ENCODE measurements at places on chromosomes 13 and 19.
A peak's percentile ranks its signal among the peaks of the same experiment; 100 is the strongest.

- DNase-seq, result no peak
Measured at GRCh38 chr13:28564030-28564429, 69.1 kb upstream of the FLT1 start.

GRCh38 chr19:9789066-9789465 is 20.5 kb upstream of the ZNF846 start:
- DNase-seq, result no peak

DNA sequence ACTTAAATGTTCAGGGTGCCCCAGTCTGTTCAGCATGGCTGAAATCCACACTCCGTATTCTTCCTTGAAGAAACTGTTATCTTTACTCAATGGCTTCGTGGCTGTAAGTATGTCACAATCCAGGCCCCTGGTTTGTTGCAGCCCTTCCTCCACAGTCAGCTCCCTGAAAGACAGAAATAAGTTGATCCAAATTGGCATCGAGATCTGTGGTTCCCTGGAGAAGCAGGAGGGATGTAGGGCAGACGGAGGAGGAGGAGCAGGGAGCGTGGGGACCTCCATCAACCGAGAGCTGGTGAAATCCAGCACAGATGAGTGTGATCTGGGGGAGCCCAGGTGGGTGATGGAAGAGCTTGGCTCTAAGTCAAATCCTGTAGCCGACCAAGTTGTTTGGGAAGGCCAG is 304 bp downstream of the TSPAN16 start:
- no peak for DNase-seq

DNA sequence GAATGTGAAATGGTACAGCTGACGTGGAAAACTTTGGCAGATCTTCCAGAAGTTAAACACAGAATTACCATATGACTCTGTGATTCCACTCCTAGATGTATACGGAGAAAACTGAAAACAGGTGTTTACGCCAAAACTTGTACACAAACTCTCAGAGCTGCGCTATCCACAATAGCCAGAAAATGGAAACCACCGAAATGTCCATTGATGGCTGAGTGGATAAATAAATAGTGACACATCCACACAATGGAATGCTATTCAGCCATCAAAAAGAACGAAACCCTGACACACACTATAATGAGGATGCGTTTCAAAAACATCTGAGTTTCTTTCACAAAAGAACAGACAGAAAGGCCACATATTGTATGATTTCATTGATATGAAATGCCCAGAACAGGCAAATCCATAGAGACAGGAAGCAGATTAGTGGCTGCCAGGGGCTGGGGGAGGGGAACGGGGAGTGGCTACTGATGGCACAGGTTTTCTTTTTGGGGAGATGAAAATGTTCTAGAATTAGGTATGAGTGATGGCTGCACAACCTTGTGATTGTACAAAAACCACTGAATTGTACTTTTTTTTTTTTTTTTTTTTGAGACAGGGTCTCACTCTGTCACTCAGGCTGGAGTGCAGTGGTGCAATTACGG is 33.0 kb downstream of the IL12RB1 start:
- DNase-seq, result no peak

- DNase-seq, result no peak
Measured at GRCh38 chr19:56295531-56296455, 18.8 kb downstream of the ZSCAN5A start.

DNA sequence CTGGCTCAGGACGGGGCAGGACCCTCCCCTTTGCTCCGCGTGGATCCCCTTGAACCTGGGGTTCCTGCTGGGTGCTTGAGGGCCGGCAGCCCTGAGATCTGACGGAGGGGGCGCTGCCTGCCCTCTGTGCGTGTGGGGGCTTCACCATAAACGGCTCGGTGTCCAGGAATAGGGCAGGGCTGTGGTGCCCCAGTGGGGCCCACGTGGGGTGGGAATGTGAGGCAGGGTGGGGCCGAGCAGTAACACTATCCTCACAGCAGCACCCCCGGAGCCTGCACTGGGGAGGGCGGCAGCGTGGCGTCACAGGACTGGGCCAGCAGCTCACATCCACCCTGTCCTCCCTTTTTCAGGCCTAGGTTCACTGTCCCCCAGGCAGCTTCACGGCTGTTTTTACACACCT is 38.0 kb downstream of the GAS6 start:
- DNase-seq, result no peak

DNA sequence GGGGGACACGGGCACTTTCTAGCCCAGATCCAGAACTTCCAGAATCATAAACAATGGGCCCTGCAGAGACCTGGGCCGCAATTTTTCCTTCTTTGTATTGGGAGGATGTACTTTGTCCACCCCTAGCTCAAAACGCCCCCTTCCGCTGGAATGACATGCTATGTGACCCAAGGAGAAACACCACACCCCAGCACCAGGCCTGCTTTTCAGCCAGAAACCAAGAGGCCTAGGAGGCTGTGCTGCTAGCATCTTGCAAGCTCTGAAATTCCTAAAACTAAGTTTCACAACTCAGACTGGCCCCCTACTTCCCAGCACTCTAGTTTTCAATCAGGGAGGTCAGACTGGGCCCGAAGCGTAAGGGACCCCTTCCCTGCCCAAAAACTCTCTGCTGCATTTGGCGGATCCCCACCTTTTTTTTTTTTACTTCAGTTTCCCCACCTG is 538 bp downstream of the LSM4 start:
- no peak for DNase-seq

DNA sequence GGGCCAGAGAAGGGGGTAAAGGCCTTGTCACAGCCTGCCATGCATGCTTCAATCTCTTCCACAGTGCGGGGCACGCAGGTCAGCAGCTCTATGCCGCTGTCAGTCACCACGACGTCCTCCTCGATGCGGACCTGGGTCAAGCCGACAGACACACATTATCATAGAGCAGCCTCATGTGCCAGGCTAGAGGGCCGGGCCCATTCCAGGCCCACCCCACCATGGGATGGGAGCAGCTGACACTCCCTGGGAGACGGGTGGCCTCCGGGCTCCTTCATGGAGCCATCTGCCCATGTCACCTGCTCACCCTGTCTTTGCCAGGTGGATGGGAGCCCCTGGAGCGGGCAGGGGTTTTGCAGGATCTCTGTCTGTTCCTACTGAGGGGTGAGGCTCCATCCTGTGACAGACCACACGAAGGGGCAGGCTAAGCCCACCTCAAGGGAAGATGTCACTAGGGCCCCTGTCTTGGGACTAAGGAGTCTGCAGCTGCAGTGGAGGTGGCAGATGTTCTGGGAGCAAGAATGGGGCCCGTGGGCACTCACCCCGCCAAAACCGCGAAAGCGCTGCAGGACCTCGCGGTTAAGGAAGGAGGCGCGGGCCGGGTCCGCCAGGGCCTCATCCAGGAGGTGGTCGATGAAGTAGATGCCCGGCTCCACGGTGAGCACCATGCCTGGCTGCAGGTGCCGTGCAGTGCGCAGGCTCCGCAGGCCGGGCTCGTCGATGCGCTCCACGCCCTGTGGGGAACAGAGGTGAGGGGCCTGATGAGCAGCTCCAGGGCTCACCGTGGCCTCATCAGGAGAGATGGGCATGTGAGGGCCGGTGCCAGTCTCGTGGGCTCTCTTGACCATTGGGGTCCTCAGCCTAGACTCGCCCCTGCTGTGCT is 14.1 kb downstream of the CEBPG start:
- DNase-seq, result no peak

GRCh38 chr13:20258963-20259288 is 26.8 kb upstream of the GJB6 start:
- DNase-seq, result no peak

GRCh38 chr19:2308114-2308556 is at the start of gene LINGO3:
Gene LINGO3, minus strand, starts transcription at chr19:2308154. Its CDS starts 16,378 bp downstream, at chr19:2291776.
- no peak for DNase-seq

DNA sequence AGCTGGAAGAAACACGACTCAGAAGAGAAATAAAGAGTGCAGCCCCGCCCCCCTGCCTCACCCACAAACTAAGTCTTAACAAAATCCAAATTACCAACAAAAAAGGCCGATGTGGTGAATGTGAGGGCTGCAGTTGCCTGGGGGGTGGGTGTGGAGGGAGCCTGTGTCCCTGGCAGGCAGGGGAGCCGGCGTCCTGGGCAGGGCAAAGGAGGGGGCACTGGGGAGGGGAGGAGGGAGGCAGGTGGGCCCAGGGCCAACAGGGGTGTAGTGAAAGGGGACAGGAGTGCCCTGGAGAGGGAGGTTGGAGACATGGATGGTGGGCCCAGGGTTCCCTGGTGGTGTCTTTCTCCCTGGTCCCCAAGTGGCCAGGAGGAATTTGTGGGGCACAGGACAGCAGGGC is 4.0 kb downstream of the IRGC start:
- DNase-seq, result no peak

DNA sequence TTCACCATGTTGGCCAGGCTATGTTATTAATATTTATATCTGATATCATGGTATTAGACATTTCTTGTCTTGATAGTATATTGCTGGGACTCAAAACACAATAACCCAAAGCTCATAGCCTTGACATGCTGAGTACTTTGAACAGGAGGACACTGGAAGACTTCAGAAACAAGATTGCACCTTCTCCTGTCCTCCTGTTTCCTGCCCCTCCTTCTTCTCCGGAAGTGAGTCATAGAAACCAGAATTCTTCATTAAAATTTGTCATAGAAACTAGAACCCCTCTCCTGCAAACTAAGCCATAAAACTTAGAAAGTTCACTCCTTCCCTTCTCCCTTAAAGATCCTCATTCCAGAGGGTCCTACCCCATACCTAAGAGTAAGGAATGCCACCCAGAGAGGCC is 400.2 kb downstream of the SLITRK5 start:
- DNase-seq, result no peak

GRCh38 chr19:40264314-40265054 is 20.7 kb downstream of the AKT2 start:
- no peak for DNase-seq

DNA sequence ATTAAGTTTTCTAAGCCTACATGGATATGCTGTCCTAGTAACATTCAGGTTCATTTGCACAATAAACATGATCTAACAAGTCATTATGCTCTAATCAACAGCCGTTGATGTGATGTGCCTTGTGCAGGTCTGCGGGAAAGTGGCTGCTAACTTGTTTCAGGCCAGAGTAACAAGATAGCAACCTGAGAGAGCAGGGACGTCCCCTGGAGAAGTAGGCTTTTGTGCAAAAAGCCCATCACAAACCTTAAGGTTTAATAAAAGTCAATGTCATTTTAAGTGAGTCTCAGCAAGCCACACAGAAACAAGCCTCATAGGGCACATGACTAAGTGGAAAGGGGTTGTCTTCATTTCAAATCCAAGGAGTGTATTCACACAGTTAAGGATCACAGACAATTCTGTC is 17.6 kb downstream of the FOXO1 start:
- DNase-seq, result no peak

DNA sequence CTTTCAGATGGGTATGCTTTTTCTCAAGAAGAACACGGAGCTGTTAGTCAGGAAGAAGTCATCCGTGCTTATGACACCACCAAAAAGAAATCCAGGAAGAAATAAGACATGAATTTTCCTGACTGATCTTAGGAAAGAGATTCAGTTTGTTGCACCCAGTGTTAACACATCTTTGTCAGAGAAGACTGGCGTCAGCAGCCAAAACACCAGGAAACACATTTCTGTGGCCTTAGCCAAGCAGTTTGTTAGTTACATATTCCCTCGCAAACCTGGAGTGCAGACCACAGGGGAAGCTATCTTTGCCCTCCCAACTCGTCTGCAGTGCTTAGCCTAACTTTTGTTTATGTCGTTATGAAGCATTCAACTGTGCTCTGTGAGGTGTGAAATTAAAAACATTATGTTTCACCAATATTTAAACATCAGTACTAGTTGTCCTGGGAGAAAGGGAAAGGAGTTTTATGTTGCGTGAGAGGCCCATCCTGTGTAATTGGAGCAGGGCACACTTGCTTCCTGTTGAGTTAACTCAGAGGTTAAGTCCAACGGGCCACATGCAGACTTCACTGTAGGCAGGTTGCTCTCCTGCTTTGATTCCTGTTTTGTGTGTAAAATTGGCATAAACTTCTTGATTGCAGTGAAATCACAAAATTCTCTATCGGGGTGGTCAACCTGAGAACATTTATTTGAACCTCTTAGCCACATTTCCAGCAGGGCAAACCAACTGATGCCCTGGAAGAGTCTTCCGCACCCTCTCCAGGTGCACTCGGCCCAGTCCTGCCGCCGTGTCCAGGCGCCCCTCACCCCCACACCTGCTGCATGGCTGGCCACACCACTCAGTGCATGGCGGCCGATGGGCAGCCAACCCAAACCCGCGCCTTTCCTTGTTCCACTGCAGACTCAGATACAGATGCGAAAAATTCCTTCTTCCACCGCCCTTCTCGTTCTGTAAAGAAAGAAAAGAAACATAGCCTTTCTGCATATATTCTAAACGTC is 31.6 kb downstream of the SHISA2 start:
- no peak for DNase-seq

- DNase-seq, result peak; percentile 76
Measured at GRCh38 chr13:27171827-27172494, 350 bp upstream of the USP12 start.

GRCh38 chr19:6429419-6430221 is 3.9 kb downstream of the SLC25A41 start:
- DNase-seq, result no peak

- DNase-seq, result no peak
Measured at GRCh38 chr19:35713904-35714495, 3.8 kb upstream of the KMT2B start.

- DNase-seq, result no peak
Measured at GRCh38 chr19:46347985-46348384, 1.1 kb downstream of the PPP5C start.

GRCh38 chr13:91346850-91347201 is 661 bp upstream of the MIR17HG start:
- DNase-seq, result no peak

GRCh38 chr19:31338069-31338776 is 11.0 kb downstream of the TSHZ3 start:
- no peak for DNase-seq

DNA sequence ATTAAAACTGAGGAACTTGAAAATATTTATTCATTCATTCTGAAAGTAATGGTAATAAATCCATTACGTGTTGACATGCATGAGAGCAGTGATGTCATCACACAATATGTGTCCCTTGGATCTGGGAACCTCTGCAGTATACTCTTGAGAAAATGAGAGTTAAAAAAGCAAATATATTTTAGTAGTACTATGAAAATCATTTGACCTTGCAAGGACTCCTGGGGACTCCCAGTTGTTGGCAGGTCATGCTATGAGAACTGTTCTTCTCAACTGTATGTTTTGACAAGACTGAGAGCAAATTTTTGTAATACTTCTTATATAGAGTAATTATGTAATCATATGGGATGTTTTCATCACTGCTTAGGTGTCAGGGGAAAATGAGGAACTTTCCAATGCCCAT is 249.4 kb downstream of the PCCA start:
- no peak for DNase-seq

GRCh38 chr13:99307648-99308339 is 595 bp upstream of the GPR183 start:
- peak; percentile 24 for DNase-seq

- DNase-seq, result no peak
Measured at GRCh38 chr19:13013649-13014048, 18.4 kb downstream of the NFIX start.

GRCh38 chr19:10593820-10594637 is 6.9 kb upstream of the AP1M2 start:
- DNase-seq, result no peak

GRCh38 chr19:9934132-9934950 is 2.0 kb downstream of the OLFM2 start:
- DNase-seq, result peak; percentile 75

Measured in activated CD4-positive, CD25-positive, alpha-beta regulatory T cell (primary cell).